CD4-positive, alpha-beta T cell treated with Interleukin-17A for 4 hours (primary cell): ENCODE measurements at places on chromosomes 3 and 15.

DNA sequence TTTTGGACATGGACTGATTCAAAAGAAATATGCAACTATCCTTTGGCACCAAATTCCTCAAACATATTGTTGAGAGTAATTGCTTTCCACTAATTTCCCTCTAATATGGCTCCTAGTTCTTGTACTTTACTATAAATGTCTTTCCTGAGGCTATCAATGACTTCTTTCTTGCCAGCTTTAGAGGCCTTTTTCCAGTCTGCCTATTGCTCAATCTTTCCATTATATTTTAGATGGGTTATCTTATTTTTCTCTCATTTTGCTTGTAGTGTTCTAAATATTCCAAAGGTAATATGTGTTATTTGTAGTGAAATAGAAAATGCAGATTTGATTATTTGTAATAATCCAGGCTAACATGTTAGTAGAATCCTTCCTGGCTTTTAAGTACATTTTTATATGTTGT lies 11.5 kb upstream of the TEX9 start:
- no peak for DNase-seq

DNA sequence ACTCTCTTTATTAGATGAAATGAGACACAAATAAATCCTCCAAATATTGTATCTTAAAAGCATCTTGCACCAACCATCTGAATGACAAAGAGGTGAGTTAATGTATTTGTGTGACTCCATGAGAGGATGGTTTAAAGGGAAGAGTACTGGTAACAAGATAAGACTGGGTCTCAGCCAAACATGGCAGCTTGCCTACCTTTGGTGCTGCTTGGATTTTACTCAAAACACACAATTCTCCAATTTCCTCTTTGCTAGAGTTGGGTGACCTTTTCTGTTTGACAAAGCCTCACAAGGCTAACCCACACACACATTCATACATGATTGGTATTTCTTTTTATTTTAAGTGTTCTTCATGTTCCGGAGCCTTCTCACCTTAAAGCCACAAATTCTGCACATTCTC lies 506.4 kb downstream of the FGF12 start:
- DNase-seq: no peak

DNA sequence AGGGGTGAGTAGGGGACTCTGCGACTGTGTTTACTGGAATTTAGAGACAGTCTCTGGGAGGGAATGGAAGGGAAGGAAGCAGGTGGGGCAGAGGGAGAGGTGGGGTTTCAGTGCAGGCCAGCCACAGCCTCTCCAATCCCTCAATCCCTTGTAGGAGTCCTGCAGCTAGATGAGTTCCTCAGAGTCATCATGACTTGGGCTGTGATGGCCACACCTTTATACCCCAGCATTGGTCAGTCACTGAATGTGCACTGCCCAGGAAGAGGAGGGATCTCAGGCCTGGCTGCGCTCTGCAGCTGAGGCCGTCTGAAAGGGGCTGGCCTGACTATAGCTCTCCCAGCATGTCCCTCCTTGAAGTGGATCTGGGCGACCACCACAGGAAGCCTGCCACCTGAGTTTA lies 67.3 kb upstream of the GLCE start:
- DNase-seq: no peak

GRCh38 chr15:88674661-88675060 lies 35.8 kb downstream of the ISG20 start:
- DNase-seq: no peak

DNA sequence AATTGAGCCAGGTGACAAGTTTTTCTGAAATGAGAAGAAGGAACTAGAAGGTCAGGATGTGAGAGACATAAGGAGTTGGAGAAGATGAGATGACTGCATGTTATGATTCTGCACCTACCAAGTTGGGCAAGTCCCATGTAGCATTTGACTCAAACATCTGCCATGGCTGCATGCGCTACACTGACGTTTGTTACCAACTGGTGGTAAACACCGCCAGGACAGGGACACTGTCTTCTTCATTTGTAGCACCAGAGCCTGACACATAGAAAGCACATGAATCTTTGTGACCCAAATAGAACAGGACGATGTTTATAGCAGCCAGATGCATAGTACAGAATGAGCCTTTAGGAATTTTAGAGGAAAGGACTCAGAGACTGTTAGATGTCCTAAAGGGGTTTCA lies 236.7 kb downstream of the MYRIP start:
- DNase-seq: no peak

- DNase-seq: no peak
Measured at GRCh38 chr15:46961795-46962194, 755.5 kb upstream of the SEMA6D start.

GRCh38 chr3:182294256-182294655 lies 499.0 kb upstream of the ATP11B start:
- DNase-seq: no peak

DNA sequence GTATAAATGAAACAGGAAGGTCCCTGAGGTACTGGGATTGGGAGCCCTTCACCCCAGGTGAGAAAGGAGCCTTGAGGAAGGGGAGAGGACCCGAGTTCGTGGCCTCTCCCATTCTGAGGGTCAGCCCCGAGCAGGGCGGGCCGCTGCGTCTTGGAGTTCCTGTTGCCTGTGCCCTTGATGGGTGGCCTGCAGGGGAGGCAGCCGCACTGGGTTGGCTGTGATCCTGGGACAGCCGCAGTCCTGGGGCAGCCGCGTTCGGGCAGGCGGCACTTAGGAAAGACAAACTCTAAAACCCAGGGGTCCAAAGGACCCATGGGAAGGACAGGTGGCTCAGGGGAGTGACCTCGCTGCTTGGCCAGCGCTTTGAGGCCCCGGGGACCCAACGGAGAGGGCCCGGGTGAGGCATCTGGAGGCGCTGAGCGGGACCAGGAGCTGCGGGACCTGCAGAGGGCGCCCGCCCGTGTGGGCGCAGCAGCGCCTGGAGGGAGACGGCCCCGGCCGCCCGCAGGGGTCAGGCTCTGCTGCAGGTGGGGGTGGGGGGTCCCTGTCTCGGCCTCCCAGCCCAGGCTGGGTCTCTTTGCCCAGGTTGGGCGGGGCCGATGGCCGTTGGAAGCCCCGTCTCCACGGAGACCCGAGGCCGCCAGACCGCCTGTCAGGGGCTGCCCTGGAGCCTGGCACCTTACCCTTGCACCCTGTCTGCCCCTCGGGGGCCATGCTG lies 65.1 kb downstream of the HMCES start:
- peak; percentile 38 for DNase-seq

GRCh38 chr15:93974804-93975481 lies 256.4 kb upstream of the MCTP2 start:
- DNase-seq: no peak

GRCh38 chr3:99503350-99503749 lies 135.0 kb upstream of the COL8A1 start:
- DNase-seq: no peak

DNA sequence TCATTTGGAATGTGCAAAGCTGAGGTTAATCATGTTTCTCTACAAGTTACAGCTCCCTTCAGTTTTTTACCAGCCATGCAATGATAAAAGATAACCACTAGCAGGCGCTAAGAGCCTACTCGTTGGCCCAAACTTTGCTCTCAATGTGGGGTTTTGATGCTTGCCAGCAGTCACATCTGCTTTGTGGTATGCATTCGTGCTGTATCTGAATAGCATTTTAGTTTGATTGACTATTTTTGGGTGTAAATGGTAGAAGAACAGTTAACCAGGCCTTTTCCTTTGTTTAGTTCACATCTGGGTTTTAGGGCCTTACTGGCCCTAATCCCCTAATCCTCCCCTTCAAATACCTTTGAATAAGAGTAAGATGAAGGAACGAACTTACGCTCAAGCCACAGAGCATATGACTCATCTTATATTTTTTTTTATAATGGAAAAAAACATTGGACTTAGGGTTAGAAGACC lies 4.4 kb upstream of the CLDN11 start:
- peak; percentile 44 for DNase-seq

DNA sequence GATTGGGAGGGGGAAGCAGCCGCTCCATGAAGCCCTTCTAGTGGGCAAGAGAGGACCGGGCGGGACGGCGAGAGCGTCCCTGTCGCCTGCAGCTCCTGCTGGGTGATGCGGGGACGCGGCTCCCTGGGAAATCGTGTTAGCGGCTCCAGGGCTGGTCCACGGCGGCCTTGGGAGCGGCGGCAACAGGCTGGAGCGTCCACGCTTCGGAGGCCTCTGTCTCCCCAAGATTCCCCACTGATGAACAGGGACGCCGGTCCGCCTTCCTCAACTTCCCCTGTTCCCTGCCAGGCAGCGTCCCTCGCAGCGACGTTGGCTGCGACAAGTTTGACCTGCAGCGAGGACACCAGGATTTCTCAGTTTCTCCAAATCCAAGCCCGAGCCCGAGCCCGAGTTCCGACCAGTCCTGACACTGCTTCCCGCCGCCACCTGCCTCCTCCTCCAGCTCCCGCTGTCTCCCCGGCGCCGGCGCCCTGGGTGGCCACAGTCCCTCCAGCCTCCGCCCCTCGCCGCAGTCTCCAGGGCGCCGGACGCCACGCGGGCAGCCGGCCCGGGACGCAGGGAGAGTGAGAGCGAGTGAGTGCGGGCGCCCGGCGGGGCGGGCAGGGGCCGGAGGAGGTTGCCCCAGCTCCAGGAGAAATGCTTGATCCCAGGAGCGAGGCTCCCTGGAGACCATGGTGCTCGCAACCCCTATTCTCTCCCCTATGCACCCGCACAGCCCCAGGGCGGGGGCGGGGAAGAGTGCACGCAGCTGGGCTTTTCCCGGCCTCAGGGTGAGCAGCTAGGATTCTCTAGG lies 78.1 kb upstream of the RNF7 start:
- DNase-seq: no peak

DNA sequence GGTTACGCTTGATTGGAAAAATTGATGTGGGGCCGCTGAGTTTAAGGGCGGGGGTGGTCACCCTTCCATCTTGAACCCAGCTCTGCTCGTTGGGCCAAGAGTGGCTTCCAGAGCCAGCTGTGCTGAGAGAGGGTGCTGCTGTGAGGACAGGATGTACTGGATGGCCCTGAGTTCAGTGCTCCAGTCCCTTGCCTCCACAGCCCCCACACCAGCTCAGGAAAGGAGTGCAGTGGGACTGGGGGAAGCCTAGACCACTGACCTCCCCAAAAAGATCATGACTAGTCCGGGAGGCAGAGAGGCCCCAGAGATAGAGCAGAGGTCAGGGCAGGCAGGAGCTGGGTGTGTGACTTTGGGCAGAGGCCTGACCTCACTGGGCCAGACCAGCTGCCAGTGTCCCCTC lies 4.0 kb upstream of the PTH1R start:
- no peak for DNase-seq

- peak; percentile 76 for DNase-seq
Measured at GRCh38 chr3:128875556-128876120, 3.8 kb upstream of the ACAD9 start.

DNA sequence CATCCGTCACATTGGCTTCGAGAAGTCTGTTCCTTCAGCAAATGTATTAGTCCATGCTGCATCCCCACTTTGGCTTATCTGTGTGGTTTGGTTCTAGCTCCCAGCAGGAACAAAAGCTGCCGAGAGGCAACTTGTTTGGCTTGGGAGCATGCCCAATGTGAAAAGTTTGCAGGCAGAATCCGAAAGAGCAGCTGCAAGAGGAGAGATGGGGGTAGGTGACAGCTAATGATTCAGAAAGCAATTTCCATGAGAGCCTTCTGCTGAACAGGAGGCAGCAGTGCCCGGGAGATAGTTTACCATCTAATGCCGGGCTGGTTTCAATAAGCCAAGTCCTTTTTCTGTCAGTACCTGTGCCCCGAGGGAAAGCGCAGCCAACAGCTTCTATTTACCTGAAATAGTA lies 60.2 kb downstream of the GRM7 start:
- no peak for DNase-seq

DNA sequence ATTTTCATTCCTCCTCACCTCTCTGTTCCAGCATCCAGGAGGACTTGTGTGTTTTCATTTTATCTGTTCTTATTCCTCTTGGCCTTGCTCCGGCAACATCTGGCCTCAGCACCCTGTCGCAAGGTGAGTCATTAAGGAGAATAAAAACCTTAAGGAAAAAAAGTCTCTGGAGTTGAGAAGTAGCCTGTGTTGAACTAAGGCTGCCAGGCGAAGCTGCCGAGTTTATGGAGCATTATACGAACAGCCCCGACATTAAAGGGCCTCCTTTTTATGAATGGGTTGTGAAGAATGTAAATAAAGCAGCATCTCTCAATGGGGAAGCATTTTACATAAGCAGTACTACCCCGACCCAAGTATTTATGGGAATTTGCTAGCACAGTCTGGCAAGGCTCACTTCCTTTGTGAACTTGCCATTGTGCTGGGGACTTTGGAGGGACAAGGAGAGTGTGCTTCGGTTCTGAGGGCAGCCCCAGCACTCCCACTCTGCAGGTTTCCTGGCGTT lies 4.7 kb downstream of the BAHD1 start:
- DNase-seq: no peak

- DNase-seq: no peak
Measured at GRCh38 chr15:29570948-29571791, 251.1 kb downstream of the TJP1 start.

DNA sequence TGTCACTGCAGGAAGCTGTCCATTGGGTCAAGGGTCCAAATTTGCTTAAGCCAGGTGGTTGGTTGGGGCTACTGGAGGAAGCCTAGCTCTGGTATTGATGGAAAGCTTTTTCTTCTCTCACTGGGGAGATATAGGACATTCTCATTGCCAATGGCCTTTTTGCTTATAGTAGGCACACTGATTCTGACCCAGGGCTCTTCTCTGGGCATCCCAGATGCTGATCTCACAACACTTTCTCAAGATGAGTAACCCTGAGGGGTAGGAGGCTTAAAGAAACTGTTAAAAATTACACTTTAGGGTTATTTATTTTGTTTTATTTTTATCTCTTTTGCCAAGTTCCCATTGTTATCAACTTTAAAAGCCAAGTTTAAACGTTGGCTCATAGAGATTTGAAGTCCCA lies 337.8 kb downstream of the LRRC3B start:
- DNase-seq: no peak

GRCh38 chr3:59486520-59486919 lies 436.7 kb upstream of the CFAP20DC start:
- DNase-seq: no peak

- no peak for DNase-seq
Measured at GRCh38 chr3:127615631-127616305, 13.2 kb upstream of the PODXL2 start.

DNA sequence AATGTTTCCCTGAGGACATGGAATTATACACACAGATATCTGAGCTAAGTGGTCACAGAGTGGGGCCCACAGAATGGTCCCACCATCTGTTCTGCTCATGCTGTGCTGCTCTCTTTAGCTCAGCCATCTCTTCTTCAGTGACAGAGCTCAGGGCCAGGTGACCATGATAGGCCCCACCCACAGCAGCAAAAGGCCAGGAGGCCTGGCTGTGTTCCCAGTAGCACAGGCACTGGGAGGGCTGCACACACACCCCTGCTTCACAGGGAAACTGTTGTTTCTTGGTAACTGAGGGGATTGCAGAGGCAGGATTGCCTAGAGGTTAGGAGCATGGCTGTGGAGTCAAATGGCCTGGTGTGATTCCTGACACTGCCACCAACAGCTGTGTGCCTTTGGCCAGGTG lies 4.8 kb upstream of the FBXW12 start:
- no peak for DNase-seq

DNA sequence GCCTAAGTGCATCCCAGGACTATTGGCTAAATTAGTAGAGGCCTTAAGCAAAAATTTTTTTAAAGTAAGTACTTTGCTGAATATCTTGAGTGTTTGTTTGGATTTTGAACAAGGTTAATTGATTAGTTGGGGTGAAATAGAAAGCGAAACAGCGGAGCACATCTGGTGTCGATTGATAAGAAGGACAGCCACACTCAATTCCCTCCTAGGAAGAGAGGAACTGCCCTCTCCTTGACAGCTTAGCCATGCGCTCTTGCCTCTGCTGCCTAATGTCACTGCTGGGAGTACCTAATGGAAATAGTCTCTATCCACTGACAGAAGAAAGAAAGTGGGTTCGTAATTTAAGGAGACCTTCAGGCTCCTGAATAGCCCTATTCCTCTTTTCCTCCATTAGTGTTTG lies 943.6 kb downstream of the DIPK2A start:
- no peak for DNase-seq
